ENCODE measurements at places on chromosomes 5 and 9.

DNA sequence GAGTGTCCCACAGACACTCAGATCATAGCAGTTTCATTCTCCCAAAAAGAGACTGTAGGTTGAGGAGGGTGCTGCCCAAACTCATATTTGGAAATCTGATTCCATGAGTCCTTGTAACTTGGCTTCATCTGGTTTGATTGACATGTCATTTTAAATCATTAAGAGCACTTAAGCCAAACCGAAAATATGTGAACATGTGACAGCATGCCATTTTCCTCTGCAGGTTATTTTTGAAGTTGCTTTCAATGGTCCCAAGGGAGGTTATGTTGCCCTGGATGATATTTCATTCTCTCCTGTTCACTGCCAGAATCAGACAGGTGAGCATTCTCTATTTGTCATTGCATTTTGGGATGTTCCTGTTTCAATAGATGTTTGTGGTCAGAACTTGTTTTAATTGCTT, 87.6 kb downstream of the MAMDC2 start:
- no peak for DNase-seq

DNA sequence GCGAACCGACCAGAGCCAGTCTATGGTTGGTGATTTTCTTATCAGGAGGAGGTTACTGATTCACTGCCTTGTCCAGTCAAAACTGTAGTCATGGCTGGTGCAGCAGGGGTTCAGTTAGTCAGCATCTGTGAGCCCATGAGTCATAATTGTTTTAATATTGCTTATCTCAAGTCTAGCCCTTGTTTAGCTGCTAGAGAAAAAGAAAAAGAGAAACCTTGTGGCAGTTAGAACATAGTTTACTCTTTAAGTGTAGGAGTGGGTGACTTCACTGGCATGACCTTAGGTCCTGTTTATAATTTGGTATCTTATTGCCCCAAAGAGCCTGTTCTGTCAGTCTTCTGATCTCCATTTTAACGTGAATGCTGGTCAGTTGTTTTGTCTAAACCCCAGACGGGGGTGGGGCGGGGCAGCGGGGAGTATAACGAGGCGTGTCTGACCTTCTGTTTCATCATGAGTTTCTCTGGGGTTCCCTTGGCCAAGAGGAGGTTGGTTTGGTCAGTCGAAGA, 76.9 kb upstream of the NFIL3 start:
- no peak for DNase-seq

- DNase-seq, result no peak
Observed at GRCh38 chr5:139131062-139131461, 67.1 kb downstream of the SIL1 start.

- DNase-seq, result no peak
Observed at GRCh38 chr9:107778661-107779060, 289.1 kb upstream of the KLF4 start.

GRCh38 chr5:168135897-168136296, 155.5 kb upstream of the WWC1 start:
- no peak for DNase-seq

DNA sequence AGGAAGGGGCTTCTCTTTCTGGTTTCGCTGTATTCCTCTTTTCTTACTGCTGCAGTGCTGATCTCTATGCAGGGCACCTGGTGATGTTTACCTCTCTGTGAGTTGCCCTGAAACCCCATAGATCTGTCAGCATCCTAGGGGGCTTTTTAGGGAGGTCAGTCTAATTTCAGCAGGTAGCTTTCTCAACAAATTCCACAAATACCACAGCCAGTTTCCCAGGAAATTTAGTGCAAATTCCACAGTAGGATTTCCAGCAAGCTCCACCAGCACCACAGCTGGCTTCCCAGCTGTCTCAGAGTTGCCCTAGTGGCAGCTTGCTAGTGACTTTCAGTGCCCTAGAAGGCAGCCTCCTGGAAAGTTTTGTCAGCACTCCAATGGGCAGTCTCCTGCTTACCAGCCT, 379.1 kb upstream of the SMC2 start:
- no peak for DNase-seq

DNA sequence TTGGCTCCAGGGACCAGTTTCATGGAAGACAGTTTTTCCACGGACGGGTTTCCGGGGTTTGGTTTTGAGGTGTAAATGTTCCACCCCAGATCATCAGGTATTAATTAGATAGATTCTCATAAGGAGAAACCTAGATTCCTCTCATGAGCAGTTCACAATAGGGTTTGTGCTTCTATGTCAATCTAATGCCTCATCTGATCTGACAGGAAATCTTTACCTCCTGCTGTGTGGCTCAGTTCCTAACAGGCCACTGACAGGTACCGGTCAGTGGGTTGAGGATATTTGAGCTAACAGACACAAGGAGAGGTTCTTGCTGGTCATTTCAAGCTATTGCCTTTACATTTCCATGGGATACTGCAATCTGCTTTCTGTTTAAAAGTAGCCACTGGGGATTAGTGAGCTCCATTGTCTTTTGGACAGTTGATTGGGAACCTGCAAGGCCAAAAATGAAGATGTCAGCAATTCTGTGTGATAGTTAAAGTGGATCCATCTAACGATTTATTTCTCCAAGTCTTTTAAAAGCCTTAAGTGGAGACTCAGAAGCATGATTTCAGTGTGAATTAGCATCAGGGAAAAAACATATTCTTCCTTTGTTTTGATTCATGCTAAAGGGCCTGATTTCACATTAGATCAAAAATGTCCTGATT, 38.6 kb downstream of the MRPS30 start:
- DNase-seq, result no peak

DNA sequence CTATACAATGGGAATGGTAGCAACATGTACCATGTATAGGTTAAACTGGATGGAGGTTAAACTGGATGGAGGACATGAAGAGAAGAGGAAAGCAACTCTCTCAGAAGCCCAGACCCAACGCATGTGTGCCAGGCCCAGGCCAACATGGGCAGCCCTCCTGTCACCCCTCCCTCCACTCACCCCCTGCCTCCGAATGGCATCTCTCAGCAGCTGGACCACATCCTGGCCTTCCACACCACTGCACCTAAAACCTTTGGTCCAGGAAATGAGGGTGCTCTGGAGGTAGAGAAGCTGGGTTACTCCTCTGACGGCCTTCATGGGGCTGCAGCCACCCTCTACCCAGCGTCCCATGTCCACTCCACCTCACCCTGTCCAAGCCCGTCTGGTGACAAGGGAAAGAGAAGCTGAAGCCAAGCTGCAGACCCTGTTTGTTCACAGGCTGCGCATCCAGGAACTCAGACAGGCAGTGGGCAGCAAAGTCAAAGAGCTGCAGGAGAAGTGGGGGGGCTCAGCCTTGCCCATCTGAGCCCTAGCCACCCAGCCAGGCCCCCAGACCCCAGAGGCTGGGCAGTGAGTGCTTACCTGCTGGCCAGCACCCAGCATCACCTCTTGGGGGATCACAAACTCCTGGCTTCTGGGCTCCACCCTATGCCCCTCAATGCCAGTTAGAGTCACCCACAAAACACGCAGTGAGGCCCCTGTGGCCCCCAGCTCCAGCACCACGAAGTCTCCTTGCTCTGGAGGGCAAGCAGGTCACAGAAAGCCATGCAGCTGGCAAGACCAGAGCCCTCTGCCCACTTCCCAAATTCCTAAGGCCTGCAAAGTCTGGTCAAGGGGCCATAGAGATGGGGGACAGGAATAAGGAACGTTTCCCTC, 8.5 kb downstream of the HK3 start:
- no peak for DNase-seq
